ENCODE measurements at places on chromosomes 3 and 15. TPM values are rescaled to one million over a fixed set of nuclear protein-coding genes. Genes with fewer than 3 reads are reported as not detected.

DNA sequence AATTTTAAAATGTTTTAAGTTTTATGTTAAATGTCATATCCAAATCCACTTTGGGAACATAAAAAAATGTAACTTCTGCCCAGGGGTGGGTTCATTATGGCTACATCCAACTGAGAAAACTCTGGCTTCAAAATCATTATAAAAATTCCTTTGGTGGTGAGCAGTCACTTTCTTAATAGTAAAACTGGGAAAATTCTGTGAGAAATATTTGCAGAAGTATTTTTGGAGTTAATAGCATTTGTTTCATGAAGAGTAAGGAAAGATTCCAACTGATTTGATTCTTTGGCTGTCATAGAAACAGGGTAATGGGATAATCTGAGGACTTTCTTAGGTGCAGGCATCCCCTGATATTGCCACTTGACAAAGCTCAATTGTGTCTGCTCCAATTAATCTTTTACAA, 38.8 kb downstream of the CPA3 start:
- DNase-seq = no peak

DNA sequence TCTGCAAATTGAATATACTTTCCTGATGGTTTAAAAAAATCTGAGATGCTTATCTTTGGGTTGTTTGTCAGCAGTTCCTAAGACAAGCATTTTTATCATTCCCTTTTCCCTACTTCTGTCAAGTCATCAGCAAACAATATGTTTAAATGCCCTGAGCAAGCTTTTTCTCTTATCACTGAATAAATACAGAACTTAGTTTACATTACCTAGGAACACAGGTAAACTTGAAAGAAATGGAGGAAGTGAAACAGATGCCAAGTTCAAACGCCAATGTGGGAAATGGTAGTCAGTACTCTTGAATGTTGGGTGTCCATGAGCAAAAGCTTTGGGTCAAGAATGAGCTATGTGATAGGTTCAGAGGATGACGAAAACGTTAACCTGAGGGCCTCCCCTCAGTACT, 17.2 kb upstream of the TCAIM start:
- DNase-seq = no peak

DNA sequence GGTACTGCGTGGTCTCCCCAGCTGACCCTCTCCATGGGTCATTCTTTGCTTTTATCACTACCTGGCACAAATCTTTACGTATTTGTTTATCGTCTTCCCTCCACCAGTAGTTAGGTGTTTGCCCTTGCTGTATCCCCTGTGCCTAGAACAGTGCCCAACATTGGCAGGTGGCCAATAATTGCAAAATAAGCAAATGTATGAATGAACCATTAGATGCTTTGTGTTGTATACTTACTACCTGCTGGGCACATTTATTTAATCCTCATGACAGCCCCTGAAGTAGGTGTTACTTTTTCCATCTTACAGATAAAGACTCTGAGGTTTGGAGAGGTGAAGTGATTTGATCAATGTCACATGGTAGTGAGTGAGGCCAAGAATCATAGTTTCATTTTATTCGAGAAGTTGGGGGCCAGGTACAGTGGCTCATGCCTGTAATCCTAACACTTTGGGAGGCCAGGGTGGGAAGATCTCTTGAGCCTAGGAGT, 2.0 kb upstream of the TWF2 start:
- no peak for DNase-seq

The CAND2 gene
- 63.9 TPM for polyA plus RNA-seq

The DUOX1 gene
- polyA plus RNA-seq = 1.8 TPM

The ISLR gene
- 152 TPM for polyA plus RNA-seq

The ACAD9 gene
- polyA plus RNA-seq = 28.2 TPM
